ENCODE measurements at places on chromosomes 4 and X. TPM values are rescaled to one million over a fixed set of nuclear protein-coding genes. Genes with fewer than 3 reads are reported as not detected.
A peak's percentile ranks its signal among the peaks of the same experiment; 100 is the strongest.

The SLC6A14 gene
- total RNA-seq: not detected

DNA sequence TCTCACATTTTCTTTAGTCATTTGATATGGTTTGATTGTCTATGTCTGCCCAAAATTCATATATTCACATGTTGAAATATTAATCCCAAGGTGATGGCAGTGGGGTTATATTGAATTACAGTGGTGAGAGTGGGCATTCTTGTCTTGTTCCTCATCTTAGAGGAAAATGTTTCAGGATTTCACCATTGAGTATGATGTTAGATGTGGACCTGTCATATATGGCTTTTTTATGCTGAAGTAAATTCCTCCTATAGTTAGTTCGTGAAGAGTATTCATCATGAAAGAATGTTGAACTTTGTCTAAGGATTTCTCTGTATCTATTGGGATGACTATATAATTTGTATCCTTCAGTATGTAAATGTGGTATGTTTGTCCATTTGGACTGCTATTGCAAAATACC, 512.3 kb upstream of the EPHA5 start:
- DNase-seq: no peak

- no peak for DNase-seq
These were observed 42.0 kb downstream of the TEC start for GRCh38 chr4:48227662-48228061.

DNA sequence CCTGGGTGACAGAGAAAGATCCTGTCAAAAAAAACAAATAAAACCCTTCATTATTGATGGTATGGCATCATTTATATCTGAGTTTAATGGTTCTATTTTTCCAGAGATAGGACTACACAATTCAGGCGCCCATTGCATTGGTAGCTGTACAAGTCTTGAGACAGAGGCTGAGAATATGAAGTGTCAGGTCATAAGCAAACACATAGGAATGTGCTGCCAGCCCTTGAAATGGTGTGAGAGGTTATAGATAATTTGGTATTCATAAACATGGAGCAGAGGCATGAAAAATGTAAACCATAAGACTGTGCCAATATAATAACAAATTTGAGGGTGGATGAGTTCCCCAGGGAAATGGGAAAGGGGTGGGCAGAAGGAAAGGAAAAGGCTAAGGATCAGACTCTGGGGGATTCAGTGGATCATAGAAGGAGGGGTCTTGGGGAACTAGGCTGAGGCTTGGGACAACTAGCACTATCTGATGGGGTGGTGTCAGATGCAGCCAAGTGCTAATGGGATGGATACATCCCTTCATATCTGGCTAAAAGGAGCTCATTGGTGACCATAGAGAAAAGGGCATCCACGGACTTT, 50.8 kb downstream of the MAOA start:
- peak; percentile 33 for DNase-seq

GRCh38 chr4:113785781-113786180, 24.2 kb upstream of the CAMK2D start:
- DNase-seq: no peak

DNA sequence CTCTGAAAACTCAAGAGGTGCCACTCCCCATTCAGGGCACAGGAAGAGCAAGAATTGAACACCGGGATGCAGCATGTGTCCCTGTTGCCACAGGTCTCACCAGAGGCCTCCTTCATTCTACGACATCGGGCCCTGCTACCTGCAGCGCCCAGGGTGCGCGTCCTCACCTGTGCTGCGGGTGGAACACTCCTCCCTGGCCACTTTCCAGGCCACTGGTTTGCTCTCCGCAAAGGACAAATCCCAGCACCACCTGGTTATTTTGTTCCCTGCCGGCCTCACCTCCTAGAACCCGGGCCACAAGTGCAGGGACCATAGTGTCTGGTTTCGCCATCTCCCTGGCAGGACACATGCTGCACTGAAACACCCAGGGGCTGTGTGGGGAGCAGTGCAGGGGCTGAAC, 14.3 kb upstream of the FAM3A start:
- no peak for DNase-seq

DNA sequence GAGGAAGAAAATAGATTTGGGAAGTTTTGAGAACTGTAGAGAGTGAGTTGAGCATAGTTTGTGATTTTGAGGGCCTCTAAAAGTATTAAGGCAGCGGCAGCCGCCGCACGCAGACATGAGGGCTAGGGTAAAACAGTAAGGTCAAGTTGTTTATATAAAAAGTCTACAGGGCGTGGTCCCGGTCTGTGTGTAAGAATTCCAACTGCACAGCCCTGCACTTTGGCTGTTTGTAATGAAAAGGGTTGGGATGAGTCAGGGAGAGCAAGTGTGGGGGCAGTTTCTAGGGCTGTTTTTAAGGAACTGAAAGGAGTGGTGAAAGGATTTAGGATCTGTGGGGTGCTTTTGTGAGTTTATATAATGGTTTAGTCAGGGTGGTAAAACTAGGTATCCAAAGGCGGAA, 55.0 kb downstream of the BEX3 start:
- DNase-seq: peak; percentile 55

DNA sequence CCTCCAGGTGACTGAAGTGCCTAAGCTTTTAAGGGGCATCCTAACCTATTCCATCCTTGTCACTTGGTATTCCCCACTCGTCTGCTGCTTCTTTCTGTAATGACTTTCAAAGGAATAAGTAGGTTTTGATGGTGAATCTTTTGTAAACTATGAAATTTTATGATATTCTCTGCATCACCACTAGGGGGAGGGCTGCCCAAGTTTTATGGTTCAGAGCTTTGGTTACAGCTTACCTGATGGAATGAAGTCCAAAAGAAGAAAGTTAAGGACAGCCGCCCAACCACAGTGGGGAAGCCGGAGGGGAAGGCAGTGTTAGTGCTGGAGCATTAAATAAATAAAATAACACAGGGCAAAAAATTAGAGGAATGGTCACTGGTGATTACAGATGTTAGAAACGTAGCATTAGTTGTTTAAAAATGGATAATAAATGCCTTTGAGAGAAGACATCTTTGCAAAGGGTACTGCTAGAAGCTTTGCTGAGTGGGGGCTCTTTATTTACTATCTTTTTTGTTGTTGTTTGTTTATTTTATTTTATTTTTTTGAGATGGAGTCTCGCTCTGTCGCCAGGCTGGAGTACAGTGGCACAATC, 204.9 kb downstream of the GBA3 start:
- DNase-seq: no peak

- DNase-seq: no peak
These were observed 77.6 kb downstream of the AFF1 start for GRCh38 chr4:87012265-87012953.

GRCh38 chr4:128812442-128813235, 3.1 kb downstream of the JADE1 start:
- peak; percentile 71 for DNase-seq

DNA sequence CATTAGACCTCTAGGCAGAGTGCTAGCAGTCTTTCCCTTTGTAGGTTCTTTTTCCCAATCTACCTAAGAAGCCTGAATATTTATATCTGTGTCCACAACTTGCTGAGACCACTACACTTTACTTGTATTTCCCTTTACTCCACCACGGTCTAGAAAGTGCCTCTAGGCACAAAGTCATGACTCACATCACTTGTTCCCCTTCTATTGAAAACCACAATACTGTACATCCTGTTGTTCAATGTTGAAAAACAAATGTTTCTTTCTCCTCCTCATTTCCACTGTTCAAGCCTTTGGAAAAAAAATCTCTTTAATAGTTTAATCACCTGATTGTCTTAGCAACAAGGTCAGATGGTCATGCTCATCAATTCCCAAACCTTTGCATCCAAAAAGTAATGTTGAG, 326.7 kb downstream of the GUCY2F start:
- no peak for DNase-seq

The VCX gene
- total RNA-seq: not detected

- no peak for DNase-seq
These were observed 60.6 kb downstream of the NOCT start for GRCh38 chr4:139076016-139076744.

The C4orf50 gene
- not detected for total RNA-seq

DNA sequence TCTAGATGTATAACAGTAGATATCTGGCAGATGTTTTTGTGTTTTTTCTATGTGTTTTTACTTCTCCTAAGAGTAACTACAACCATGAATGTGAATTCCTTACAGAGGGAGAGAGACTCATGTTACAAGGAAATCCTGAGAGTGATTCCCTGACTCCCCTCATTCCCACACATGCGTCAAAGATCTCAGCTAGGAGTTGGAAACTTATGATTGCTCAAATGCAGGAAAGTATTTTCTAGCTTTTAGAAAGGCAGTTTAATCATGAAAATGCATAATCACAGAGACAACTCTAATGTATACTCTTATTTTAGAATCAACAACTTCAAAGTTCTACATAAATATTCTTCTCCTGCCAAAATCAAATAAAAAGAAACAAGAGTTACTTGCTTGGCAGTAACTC, 121.8 kb downstream of the PDE5A start:
- DNase-seq: no peak

DNA sequence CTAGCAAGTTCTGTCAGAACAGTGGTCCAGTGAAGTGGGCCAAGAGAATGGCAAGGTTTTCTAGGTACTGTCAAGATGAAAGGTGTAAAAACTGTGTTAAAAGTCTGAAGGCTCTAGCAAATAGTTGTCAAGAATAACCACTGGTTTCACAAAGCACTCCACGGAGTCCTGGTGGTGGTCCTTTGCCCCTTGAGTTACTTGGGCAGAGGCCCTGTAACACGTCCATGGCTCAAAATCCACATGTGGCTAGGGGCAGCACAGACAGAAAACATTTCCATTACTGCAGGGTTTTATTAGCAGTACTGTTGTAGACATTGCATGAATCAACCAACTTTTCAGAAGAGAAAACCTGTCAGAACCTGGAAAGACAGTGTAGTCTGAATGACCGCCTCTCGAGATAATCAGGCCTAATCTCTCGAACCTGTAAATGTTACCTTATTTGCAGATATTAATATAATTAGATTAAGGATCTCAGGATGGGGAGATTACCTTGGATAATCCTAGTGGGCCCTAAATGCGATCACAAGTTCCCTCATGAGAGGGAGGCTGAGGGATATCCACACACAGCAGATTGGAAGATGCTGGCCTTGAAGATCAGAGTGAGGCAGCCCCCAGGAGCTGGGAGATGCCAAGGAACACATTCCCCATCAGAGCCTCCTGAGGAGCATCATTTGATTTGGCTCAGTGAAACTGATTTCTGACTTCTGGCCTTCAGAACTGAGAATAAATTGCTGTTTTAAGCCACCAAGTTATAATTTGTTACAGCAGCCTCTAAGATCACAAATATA, 34.7 kb downstream of the ERVMER34-1 start:
- no peak for DNase-seq

The SGCB gene
- total RNA-seq: 29.4 TPM

The HAND2 gene
- total RNA-seq: 0.16 TPM

The MGARP gene
- 105 TPM for total RNA-seq

DNA sequence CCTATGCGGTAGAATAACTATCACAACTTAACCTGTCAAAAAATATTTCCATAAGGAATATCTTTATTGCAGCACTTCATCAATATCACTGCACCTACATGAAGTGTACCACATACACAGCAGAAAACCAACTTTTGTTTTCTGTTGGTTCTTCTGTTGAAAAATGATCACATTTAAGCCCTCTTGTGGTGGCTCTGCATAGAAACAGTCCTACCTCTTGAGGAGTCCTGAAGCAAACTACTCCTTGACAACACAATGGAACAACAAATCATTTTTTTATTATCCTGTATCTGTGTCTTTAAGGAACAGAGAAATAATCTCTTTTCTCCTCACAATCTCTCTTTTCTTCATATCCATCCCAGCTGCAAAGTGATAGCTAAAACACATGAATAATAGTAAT, 39.8 kb upstream of the ATOH1 start:
- no peak for DNase-seq

DNA sequence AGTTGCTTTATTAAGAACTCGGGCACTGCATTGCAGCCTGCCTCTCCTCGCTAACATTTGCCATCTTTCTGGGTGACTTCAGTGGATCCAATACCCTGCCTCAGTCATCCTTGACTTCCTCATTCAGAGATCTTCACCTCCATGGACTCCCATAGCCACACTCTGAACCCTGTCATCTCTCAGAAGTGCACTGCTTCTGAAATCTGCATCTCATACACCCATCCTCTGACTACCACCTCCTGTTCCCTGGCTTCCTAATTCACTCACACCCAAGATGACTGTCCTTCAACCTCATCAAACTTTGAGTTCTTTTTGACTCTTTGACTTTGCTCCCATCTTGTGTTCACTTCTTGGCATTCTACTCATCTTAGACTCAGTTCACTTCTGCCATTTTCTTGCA, 25.3 kb upstream of the CYBB start:
- DNase-seq: no peak

The FAM47A gene
- total RNA-seq: not detected

The WDR45 gene
- total RNA-seq: 43.1 TPM

- DNase-seq: no peak
These were observed 6.7 kb upstream of the CD38 start for GRCh38 chr4:15771216-15772058.

DNA sequence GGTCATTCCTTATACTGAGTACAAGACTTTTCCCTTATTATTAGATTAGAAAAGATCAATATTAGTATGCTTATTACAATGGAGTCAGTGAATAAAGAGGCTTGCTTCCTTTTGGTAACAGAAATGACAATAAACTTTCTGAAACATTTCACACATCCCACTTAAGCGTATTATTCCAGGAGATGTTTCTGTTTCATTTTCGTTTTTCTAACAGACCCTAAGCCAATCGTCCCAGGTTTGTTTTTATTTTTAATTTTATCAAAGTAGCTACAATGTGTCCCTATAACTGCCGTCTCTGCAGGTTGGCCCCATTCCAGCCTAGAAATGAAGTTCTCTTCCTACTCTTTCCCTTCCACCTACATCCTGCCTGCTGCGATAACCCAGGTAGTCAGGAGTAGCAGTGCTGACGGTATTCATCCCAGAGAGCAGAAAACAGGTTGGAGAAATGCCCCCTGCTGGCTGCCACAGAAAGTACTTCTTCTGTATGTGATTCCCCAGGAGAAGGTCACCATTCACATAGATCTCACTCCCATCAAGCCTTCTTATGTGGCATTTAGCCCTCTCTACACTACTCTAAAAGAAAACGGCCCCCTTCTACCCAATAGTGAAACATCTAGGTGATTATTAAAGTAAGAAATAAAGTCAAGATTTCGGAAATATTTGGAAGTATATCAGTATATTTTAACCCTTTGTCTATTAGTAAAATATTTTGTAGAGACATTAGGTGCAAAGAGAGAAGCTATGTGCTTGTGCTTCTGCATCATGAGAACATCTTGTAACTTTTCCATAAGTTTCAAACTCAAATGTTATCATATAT, 40.4 kb downstream of the ENPEP start:
- DNase-seq: peak; percentile 41

DNA sequence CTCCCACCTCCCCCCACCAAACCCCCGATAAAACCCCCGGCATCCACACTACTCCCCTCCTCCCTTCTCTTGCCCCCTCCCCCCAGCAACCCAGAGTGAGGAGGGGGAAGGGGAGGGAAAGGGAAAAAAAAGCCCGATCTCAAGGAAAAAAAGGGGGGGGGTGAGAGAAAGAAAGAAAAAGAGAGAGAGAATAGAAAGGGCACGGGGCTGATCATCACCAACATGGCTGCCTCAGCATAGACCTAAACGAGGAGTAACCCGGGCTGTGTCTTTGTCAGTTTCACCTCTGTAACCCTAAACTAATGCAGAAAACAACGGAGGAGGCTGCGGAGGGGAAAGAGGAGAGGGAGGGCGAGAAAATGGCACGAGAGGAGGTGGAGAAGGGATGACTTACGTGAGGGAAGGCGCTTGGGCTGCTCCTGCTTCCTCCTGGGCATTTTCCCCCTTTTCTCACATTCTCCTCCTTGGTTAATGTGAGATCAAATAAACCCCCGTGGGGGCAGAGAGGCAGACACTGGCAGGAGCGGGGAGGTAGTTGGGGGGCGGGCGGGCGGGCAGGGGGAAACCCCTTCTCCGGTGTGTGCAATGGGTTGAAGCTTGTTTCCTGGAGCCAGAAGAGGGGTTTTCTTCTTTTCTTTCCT, 532 bp downstream of the ZNF827 start:
- DNase-seq: no peak

The BEND4 gene
- 0.12 TPM for total RNA-seq

Measured in MG63 (cell line).